ENCODE measurements at places on chromosomes 13 and 19.

DNA sequence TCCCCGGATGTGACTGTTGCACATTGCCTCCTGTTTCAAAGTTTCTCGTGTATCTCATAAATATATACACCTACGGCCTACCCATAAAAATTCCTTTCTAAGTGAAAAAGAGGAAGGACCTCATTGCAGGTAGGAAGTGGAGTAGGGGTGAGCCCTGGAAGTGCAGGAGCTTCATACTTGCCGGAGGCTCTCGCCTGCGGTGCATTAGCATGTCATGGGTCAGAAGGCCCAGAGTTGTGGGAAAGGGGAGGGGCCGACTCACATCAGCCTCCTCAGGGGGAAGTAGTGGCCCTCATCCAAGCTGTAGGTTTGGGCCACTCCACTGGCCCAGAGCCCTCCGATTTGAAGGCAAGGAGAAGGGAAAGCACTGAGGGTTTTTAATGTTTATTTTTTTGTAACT lies 26.0 kb upstream of the IRS2 start:
- DNase-seq, result no peak

DNA sequence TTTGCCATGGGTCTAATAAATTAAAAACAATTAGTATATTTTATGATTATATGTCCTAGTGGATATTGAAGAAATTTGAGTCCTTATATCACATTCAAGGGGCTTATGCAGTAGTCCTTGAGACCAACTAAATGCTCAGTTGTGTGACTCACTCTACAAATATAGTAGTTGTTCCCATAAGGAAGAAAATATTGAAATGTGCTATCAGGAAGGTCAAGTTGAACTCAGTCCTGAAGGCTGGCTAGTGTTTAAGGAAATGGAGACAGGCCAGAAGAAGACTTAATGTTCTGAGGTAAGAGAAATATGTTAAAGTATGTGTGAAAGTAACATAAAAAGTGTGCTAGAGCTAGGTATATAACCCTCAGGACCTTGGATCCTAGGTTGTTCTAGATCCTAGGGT lies 766.1 kb upstream of the GPC6 start:
- no peak for DNase-seq

DNA sequence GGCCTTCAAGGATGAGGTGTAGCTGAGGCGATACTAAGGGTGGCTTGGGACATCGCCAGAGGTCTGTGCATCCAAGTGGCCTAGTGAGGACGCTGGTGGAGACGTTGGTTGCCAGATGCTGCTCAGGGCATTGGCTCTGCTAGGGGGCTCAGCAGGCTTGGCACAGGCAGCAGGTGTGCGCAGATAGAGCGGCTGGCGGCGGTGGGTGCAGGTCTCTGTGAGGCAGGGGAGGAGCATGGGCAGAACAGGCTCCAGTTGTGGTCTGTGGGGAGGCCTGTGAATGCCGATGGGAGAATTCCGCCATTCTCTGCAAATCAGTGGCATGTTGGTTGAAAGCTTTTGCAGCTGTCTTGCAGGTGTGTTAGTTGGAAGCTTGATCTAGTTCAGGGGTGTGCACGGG lies 21.2 kb downstream of the PRAM1 start:
- no peak for DNase-seq

GRCh38 chr13:76380446-76381065 lies 505.6 kb downstream of the KCTD12 start:
- no peak for DNase-seq

GRCh38 chr13:40458720-40458990 lies 207.8 kb downstream of the FOXO1 start:
- no peak for DNase-seq

GRCh38 chr13:109175666-109176065 lies 546.3 kb downstream of the MYO16 start:
- no peak for DNase-seq

- DNase-seq, result no peak
These were observed 89.0 kb downstream of the TEX29 start for GRCh38 chr13:111409413-111409812.

All from activated naive CD8-positive, alpha-beta T cell treated with anti-CD3 and anti-CD28 coated beads, Interleukin-2, amount 50 U/mL, for 16 hours (primary cell).